Activated CD4-positive, alpha-beta T cell treated with anti-CD3 and anti-CD28 coated beads, Interleukin-2, amount 10 ng/mL, durations not matched to agents 24 days and 14 days (primary cell): ENCODE measurements at places on chromosomes 5 and 9. TPM values are rescaled to one million over a fixed set of nuclear protein-coding genes. Genes with fewer than 3 reads are reported as not detected.

The BNIP1 gene
- total RNA-seq = 20.9 and 26.5 TPM in 2 replicates

The CA9 gene
- 0.52 and 0.82 TPM in 2 replicates for total RNA-seq

The CCL21 gene
- total RNA-seq = not detected in 2 replicates

The MAMDC2 gene
- total RNA-seq = not detected in 2 replicates

The C5orf52 gene
- 0.42 TPM in 1 of 2 replicates, not detected in the other for total RNA-seq

The NIPSNAP3A gene
- 9.4 and 10.8 TPM in 2 replicates for total RNA-seq

The THOC3 gene
- total RNA-seq = 94.4 and 102 TPM in 2 replicates

The NEUROG1 gene
- total RNA-seq = not detected in 2 replicates

The SHOC1 gene
- not detected in 2 replicates for total RNA-seq

The C9orf50 gene
- not detected in 2 replicates for total RNA-seq

The PDGFRB gene
- 0.62 and 1.5 TPM in 2 replicates for total RNA-seq

- no peak overlapping the region for H3K4me3 ChIP-seq
- DNase-seq = no peak
- peaks cover 8% of the 10 kb centered on the region for H3K27me3 ChIP-seq
- no peak overlapping the region for H3K27ac ChIP-seq
These were observed 14.9 kb upstream of the COL27A1 start for GRCh38 chr9:114140401-114140800.

DNA sequence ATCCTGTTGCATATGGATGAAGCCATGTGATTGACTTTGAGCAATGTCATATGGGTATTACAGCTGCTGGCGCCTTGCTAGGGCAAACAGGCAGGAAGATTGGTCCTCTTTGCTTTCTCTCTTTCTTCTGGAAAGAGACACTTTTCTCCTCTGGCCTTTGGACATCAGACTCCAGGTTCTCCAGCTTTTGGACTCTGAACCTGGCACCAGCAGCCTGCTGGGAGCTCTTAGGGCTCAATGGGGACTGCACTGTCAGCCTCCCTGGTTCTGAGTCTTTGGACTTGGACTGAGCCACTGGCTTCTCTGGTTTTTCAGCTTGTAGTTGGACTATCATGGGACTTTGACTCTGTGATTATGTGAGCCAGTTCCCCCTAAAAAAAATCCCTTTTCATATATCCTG is 34.8 kb upstream of the TENT4A start:
- H3K4me3 ChIP-seq = no peak overlapping the region
- peak; percentile 22 for DNase-seq
- no peaks in the 10 kb centered on the region for H3K4me1 ChIP-seq
- peaks cover 2% of the 10 kb centered on the region for H3K27me3 ChIP-seq
- H3K27ac ChIP-seq = no peak overlapping the region

- no peak overlapping the region for H3K4me3 ChIP-seq
- no peak for DNase-seq
- H3K36me3 ChIP-seq = no peaks in the 10 kb centered on the region
- H3K27me3 ChIP-seq = no peaks in the 10 kb centered on the region
These were observed 29.4 kb upstream of the ADAMTS2 start for GRCh38 chr5:179374506-179375235.

DNA sequence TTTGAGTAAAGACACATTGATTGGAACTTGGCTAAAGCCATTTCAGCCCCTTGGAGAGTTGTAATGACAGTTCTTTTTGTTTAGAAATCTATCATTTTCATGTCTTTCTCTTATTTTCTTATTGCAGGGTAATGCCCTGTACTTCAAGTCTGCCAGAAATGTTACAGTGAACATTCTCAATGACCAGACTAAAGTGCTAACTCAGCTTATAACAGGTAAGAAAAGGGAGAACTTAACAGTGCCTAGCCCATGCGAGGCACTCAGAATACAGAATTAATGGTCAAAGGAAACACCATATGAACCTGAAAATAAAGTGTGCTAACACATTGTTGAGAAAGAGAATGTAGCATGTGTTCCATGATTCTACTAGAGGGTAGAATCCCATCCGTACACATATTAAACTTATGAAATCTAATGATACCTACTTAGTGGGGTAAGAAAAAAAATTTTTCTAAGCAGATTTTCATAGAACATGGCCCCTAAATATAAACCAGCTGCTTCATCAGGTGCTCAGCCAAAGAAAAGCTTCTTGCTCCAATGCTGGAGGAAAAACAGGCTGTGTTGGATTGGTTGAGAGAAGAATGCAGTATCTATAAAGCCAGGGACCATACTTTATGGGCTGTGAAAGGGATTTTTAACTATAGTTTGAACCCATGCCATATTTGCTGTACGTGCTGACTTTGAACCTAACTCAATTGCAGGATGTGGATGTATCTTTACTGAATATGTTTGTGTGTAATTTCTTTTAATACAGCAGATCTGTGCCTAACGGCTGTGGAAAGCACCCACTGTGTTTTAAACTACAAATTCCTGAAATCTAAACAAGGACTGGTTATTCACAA is 260.8 kb upstream of the PPP1R2B start:
- H3K27me3 ChIP-seq = peaks cover 48% of the 10 kb centered on the region
- no peak overlapping the region for H3K4me3 ChIP-seq
- H3K27ac ChIP-seq = no peak overlapping the region
- H3K4me1 ChIP-seq = no peaks in the 10 kb centered on the region

- H3K4me1 ChIP-seq = peaks cover 3% of the 10 kb centered on the region
- DNase-seq = no peak
- H3K27ac ChIP-seq = no peak overlapping the region
- H3K4me3 ChIP-seq = no peak overlapping the region
These were observed 4.9 kb upstream of the PRUNE2 start for GRCh38 chr9:76910861-76911260.

DNA sequence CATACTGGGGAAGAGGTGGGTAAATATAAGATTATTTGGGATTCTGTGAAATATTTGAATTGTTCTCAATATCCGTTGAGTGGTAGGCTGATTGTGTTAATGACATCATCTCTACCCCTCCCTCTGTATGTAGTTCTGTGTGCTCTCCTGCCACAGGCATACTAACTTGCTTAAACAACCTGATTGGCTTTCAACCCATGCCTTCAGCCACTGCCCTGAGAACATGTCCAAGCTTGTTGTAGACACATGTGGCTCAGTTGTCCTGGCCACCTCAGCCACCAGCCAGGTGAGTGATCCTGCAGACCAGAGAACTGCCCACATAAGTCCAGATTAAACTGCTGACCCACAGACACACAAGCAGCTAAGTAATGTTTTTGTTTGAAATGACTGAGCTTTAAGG is 31.1 kb downstream of the ANKS6 start:
- H3K27ac ChIP-seq = no peak overlapping the region
- no peaks in the 10 kb centered on the region for H3K36me3 ChIP-seq
- no peak overlapping the region for H3K4me3 ChIP-seq
- H3K27me3 ChIP-seq = no peaks in the 10 kb centered on the region

DNA sequence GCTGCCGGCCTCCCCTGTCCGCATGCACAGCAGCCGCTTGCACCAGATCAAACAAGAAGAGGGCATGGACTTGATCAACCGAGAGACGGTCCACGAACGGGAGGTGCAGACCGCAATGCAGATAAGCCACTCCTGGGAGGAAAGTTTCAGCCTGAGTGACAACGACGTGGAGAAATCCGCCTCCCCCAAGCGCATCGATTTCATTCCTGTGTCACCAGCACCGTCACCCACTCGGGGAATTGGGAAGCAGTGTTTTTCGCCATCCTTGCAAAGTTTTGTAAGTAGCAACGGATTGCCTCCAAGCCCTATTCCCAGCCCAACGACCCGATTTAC is 75.3 kb downstream of the PIP5K1B start:
- H3K36me3 ChIP-seq = peaks cover 2% of the 10 kb centered on the region
- no peak for DNase-seq
- H3K4me3 ChIP-seq = no peak overlapping the region
- H3K4me1 ChIP-seq = peaks cover 10% of the 10 kb centered on the region

DNA sequence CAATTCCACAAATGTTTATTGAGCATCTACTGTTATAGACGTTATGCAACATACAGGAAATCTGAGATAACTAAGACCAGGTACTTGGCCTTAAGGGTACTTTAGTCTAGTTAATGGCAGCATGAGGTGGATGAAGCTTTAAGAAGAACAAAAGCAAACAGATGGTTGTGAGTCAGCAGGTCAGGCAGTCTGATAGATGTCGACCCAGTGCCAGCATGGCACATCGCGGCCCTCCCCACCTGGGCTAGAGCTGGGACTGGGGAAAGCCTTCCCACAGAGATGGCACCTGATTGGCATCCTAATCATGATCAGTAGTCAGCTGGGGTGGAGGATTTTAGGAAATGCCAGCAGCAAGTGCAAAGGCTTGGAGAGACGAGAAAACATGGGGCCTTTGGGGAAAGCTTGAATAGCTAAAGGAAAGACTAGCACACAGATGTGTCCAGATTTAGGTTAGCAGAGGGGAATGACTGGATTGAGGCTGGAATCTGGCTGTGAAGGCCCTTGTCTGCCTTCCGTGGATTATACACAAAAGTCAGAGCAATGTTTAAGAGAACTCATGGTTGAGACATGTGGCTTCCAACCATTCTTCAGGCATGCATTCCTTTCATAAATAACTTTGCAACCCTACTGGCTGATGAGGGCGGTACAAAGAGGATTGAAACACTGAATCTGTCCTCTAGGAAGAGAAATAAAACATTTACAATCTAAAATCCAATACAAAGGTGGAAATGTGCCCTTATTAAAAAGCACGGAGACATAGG is 395.4 kb upstream of the WWC1 start:
- no peaks in the 10 kb centered on the region for H3K4me1 ChIP-seq
- H3K36me3 ChIP-seq = no peaks in the 10 kb centered on the region
- H3K27ac ChIP-seq = no peak overlapping the region
- no peak overlapping the region for H3K4me3 ChIP-seq
- H3K27me3 ChIP-seq = no peaks in the 10 kb centered on the region
- DNase-seq = no peak

GRCh38 chr9:121866927-121867326 is 215.5 kb downstream of the DAB2IP start:
- DNase-seq = no peak
- H3K36me3 ChIP-seq = no peaks in the 10 kb centered on the region
- no peak overlapping the region for H3K4me3 ChIP-seq

GRCh38 chr5:16192311-16192710 is 12.7 kb upstream of the MARCHF11 start:
- H3K4me1 ChIP-seq = no peaks in the 10 kb centered on the region
- no peak overlapping the region for H3K27ac ChIP-seq
- H3K36me3 ChIP-seq = no peaks in the 10 kb centered on the region
- no peak for DNase-seq
- H3K27me3 ChIP-seq = no peaks in the 10 kb centered on the region

- H3K4me3 ChIP-seq = no peak overlapping the region
- no peaks in the 10 kb centered on the region for H3K36me3 ChIP-seq
- no peaks in the 10 kb centered on the region for H3K27me3 ChIP-seq
These were observed 49.4 kb downstream of the ASTN2 start for GRCh38 chr9:117365438-117365837.
